ENCODE measurements at places on chromosomes 3 and 15. TPM values are rescaled to one million over a fixed set of nuclear protein-coding genes. Genes with fewer than 3 reads are reported as not detected.
A peak's percentile ranks its signal among the peaks of the same experiment; 100 is the strongest.

- no peak overlapping the region for H3K4me3 ChIP-seq
- DNase-seq = no peak
- H3K27ac ChIP-seq = no peak overlapping the region
- no peaks in the 10 kb centered on the region for H3K4me1 ChIP-seq
- H3K36me3 ChIP-seq = no peaks in the 10 kb centered on the region
Observed at GRCh38 chr15:33086500-33087121, 107.9 kb downstream of the FMN1 start.

DNA sequence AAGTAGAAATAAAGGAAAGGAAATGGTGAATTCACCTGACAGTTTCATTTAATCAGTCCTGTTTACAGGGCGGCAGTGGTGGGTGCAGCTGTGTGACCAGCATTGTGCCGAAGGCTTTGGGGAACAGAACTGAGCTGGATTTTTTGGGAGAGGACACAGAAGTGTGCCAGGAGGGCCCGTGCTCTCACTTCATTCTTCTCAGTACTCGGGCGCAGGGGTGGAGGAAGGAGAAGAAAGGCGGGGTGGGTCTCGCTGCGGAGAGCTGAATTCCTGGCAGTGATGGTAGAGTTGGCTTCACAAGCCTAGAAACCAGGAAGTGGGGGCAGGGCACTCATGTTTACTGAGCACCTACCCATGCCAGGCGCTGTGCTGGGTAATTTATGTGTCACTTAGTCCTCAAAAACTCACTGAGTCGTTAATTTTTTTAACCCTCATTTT is 64.6 kb downstream of the CRTC3 start:
- H3K36me3 ChIP-seq = no peaks in the 10 kb centered on the region
- peak; percentile 48 for DNase-seq
- no peaks in the 10 kb centered on the region for H3K27me3 ChIP-seq
- H3K4me1 ChIP-seq = peaks cover 25% of the 10 kb centered on the region
- peak overlapping the region; percentile 64 for H3K27ac ChIP-seq
- no peak overlapping the region for H3K4me3 ChIP-seq

- no peaks in the 10 kb centered on the region for H3K36me3 ChIP-seq
- peak overlapping the region; percentile 100 for H3K4me3 ChIP-seq
- no peaks in the 10 kb centered on the region for H3K27me3 ChIP-seq
- DNase-seq = peak; percentile 57
- peak overlapping the region; percentile 48 for H3K27ac ChIP-seq
Observed at GRCh38 chr3:69079269-69080159, 651 bp downstream of the UBA3 start.

The AHSG gene
- 965 TPM for total RNA-seq

The CYP19A1 gene
- 0.50 TPM for total RNA-seq

DNA sequence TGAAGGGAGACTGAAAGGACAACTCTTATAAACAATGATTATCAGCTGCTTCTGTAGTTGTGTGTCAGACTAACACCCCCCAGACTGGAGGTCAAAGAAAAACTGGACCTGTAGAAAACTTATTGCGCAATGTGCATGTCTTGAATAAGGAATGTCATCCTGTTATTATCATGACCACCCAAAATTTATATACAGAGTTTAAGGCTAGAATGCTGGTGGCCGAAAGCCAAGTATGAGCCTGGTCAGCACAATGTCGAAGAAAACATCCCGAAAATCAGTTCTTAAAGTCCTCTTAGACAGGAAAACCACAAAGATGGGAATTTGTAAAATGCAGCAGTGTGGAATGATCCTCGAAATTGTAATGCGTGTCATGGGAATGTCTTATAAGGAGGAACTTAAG is 29.3 kb downstream of the RFTN1 start:
- peak overlapping the region; percentile 26 for H3K27ac ChIP-seq
- peaks cover 6% of the 10 kb centered on the region for H3K4me1 ChIP-seq
- H3K36me3 ChIP-seq = no peaks in the 10 kb centered on the region
- DNase-seq = no peak

The EOMES gene
- total RNA-seq = 0.75 TPM

DNA sequence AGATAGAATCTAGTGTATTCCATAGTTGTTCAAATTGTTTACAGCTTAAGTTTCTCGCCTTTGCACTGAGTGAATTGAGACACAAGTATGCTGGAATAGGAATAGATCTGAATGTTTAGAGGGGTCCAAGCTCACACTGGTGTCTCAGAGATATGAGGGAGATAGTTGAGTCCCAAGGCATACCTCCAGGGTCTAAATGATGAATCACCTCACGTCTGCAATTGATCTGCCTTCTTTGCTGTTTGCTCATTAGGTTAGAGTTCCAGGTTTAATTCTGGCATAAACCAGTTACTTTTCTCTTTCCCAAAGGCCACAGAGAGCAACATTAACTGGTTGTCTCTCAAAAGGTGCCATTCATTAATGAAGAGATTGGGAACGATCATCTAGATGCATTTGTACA is 106.3 kb upstream of the MME start:
- H3K36me3 ChIP-seq = no peaks in the 10 kb centered on the region
- no peak overlapping the region for H3K4me3 ChIP-seq
- H3K27ac ChIP-seq = no peak overlapping the region

- no peak for DNase-seq
- H3K4me1 ChIP-seq = no peaks in the 10 kb centered on the region
- H3K36me3 ChIP-seq = no peaks in the 10 kb centered on the region
- H3K4me3 ChIP-seq = no peak overlapping the region
- no peaks in the 10 kb centered on the region for H3K27me3 ChIP-seq
Observed at GRCh38 chr3:69354948-69355347, 30.9 kb downstream of the FRMD4B start.

DNA sequence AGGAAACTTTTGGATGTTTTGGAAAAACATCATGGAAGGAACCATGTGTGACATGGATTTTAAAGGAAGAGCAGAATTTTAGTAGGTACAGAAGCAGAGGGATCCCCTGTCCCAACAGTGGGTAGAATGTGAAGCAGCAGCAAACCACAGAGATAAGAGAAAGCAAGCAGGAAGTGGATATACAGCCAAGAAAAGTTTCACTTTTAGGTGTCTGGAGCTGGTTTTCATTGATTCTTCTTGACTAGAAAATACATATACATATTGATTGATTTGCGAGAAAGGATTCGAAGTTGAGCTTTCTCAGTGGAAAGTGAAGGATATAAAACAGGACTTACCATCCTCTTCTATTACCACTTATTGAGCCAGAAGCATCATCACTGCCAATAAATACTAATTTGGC is 133.5 kb downstream of the KCNMB2 start:
- no peak overlapping the region for H3K27ac ChIP-seq
- H3K4me3 ChIP-seq = no peak overlapping the region

GRCh38 chr3:125381314-125381713 is 6.2 kb upstream of the ZNF148 start:
- DNase-seq = no peak
- H3K27me3 ChIP-seq = no peaks in the 10 kb centered on the region
- peaks cover 48% of the 10 kb centered on the region for H3K4me1 ChIP-seq
- H3K36me3 ChIP-seq = no peaks in the 10 kb centered on the region
- H3K4me3 ChIP-seq = no peak overlapping the region

GRCh38 chr15:98694161-98694560 is 45.8 kb downstream of the IGF1R start:
- no peak overlapping the region for H3K27ac ChIP-seq
- H3K36me3 ChIP-seq = no peaks in the 10 kb centered on the region
- H3K4me1 ChIP-seq = no peaks in the 10 kb centered on the region
- H3K4me3 ChIP-seq = no peak overlapping the region
- no peak for DNase-seq
- no peaks in the 10 kb centered on the region for H3K27me3 ChIP-seq

GRCh38 chr3:46440531-46441294 is 24.0 kb downstream of the LTF start:
- no peaks in the 10 kb centered on the region for H3K27me3 ChIP-seq
- no peak overlapping the region for H3K4me3 ChIP-seq
- DNase-seq = no peak
- H3K4me1 ChIP-seq = no peaks in the 10 kb centered on the region
- H3K27ac ChIP-seq = no peak overlapping the region
- H3K36me3 ChIP-seq = no peaks in the 10 kb centered on the region

The ITIH3 gene
- 507 TPM for total RNA-seq

The EMC7 gene
- 29.9 TPM for total RNA-seq

DNA sequence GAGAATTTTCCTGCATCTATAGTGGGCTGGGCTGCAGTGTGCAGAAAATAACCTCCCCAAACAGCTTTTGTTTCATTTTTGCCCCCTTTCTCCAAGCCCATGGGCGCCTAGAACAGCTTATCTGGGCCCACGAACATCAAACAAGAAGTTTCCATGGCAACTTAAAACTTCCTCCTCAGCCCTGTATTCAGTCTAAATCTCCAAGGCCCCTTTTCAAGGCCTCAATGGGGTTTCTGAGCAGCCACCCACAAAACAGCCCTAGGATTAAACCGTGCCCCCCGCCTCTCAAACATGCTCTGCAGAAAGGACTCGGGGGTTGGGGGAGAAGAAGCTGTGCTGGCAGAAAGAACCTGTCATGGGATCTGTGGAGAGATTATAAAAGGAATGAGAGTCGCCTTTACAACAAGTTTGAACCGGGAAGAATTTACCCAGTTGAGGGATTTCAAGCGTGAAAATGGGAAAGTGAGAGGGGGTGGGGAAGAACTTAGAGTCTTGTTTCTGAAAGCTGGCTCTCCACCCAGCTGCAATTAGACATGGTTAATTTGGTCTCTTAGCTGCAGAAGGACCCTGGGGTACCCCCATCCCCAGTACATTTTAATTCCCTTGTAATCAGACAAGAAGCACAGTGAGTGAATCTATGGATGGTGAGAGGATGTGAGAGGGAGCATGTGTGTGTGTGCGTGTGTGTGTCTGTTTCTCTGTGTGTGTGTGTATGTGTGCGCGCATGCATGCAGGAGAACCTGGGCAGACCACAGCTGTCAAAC is 4.3 kb upstream of the FAM107A start:
- no peaks in the 10 kb centered on the region for H3K27me3 ChIP-seq
- no peaks in the 10 kb centered on the region for H3K36me3 ChIP-seq
- no peak overlapping the region for H3K4me3 ChIP-seq
- H3K27ac ChIP-seq = no peak overlapping the region

Measured in liver (tissue), 10 donors.